ENCODE measurements at places on chromosomes 1 and 21.

DNA sequence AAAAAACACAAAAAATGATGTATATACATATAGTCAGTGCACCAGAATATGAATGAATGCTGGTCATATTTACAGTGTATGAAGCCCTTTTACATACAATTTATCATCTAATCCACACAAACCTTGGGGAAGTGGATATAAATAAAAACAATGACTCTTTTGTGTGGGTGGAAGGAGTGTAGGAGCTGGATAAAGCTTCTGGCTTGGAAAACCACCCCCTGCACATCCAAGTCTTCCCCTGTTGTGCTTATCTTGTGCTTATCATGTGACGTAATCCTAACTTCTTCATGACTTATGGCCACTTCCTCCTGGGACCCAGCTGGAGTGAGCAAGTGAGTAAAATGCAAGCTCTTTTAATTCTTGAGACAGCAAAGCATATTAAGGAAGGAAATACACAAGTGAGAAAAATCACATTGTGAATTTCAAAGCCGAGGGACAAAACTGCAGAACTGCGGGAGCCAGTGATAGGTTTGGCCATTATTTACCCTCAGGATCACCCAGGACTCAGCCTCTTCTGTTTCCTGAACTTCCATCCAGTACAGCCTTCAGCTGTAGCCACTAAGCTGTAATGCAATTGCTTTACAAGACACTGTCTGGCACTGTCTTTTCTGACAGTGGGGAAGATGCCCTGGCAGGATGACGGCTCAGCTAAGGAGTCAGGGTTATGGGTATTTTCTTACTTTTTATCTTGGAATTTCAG, 104.0 kb upstream of the PPM1J start:
- no peak for DNase-seq

DNA sequence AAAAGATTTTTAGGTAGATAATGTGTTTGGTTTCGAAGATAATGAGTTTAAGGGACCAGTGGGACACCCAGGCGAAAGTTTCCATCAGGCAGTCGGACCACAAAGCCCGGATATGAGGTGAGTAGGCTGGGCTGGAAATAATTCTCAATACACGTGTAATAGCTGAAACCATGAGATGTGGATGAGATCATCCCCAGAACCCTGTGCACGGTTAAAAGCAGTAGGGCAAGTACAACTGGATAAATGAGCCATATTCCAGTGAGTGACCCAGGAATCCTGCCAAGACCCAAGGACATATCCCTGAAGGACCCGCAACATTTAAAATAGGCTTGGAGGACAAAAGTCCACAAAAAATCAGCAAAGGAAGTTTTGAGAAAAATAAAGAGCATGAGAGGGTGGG, 21.5 kb upstream of the NHLH2 start:
- no peak for DNase-seq

DNA sequence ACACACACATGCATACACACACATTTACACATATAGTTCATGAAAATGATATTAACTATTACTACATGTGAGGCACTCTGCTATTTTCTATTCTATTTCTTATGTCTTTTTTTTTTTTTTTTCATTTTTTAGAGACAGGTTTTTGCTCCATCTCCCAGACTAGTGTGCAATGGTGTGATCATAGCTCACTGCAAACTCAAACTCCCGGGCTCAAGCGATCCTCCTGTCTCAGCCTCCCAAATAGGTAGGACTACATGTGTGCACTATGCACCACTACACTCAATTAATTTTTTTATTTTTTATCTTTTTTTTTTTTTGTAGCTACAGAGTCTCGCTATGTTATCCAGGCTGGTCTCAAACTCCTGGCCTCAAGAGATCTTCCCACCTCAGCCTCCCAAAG, 48.8 kb upstream of the RAB4A start:
- no peak for DNase-seq

DNA sequence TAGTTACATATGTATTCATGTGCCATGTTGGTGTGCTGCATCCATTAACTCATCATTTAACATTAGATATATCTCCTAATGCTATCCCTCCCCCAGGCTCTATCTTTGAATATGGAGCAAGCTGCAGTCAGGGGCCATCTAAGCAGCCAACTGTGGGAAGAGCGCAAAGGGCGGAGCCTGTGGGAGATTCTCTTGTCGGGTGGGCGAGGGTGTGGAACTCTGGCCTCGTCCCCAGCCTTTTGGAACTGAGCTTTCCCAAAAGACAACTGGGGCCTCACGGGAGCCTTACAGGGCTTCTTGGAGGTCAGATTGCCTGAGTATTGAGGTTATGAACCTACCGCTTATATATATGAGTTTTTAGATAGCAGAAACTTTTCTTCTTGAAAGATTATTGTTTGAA, 117.2 kb downstream of the HHAT start:
- no peak for DNase-seq

GRCh38 chr1:19154876-19155275, 55.2 kb downstream of the UBR4 start:
- DNase-seq = no peak

- DNase-seq = no peak
Observed at GRCh38 chr21:41869771-41870170, 9.4 kb downstream of the PRDM15 start.

- DNase-seq = no peak
Observed at GRCh38 chr1:245686446-245687030, 531.8 kb downstream of the KIF26B start.

DNA sequence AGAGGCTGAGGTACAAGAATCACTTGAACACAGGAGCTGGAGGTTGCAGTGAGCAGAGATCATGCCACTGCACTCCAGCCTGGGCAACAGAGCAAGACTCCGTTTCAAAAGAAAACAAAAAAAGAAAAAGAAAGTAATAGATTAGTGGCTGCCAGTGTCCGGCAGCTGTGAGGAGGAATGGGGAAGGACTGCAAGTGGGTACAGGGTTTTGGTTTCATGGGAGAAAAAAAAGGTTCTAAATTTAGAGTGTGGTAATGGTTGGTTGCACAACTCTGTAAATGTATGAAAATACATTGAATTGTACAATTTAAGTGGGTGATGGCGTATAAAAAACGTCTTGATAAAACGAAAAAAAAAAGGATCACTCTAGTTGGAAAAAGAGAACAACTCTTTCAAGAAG, 6.7 kb downstream of the TAF1A start:
- no peak for DNase-seq

DNA sequence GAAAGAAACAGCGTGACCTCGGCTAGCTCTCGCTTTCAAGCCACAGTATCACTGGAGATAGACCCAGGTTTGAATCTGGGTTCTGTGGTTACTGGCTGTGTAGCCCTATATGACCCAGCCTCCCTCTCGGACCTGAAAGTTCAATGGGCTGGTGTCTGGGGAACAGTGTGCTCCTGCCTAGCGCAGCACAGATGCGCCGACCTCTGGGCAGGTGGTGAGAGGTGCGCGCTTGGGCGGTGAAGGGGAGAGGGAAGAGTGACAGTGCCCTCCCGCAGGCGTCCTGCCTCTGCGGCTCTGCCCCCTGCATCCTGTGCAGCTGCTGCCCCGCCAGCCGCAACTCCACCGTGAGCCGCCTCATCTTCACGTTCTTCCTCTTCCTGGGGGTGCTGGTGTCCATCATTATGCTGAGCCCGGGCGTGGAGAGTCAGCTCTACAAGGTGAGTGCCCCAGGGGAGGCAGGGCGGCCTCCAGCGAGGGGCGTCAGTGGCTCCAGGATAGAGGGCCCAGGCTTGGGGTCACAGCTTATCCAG, 10.5 kb downstream of the SERINC2 start:
- DNase-seq = no peak

GRCh38 chr1:40042341-40042740, 1.8 kb downstream of the CAP1 start:
- DNase-seq = no peak

DNA sequence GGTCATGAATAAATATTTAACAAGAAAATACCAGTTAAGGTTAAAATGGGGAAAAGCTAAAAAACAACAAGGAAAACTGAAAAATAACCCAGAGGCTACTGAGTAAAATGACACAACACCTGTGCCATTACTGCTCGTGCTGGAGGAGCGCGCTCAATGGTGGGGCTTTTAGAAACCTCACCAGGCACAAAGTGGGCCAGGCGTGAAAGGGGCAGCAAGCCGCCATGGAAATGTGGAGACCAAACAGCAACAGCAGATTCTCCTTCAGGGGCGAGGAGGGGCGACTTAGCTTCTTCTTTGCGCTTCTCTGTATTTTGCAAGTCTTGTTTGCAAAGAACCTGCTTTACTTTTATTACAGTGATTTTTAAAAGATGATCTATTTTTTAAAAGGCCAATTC, 18.9 kb upstream of the SPATC1L start:
- no peak for DNase-seq

GRCh38 chr1:74426208-74426937, 86.0 kb downstream of the LRRC53 start:
- no peak for DNase-seq

DNA sequence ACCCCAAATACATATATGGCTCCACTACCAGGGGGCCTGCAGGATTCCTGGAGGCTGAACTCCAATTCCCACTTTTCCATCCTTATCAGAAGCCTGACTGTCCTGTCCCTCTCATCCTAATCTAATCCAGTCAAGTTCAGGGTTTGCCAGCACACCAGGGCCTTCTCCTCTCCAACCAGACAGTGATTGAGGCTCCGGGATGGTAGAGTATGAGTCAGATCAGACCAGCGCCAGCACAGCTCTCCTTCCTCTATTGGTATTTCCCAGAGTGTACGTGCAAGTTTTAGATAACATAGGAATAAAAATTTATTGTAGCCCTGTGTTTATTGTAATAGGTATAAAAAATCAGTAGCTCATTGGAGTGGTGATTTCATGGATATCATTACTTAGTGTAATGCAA, 24.5 kb upstream of the RCSD1 start:
- DNase-seq = no peak

DNA sequence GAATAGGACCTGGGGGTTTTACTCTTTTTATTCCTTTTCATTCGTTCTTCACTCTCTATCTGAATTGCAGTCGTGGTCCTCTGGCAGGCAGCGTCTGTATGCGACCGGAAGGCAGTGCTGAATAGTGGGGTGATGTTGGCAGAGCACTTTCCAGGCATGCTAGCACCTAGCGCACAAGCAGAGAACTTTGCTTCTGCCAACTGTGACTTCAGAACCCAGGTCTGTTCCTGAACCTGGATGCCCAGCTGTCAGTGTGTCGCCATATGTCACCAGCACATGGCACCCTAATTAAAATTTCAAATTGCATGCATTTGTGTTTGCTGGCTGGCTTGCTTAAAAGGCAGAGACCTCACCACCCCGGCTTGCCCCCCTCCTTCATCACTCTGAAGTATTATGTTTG, 116.2 kb downstream of the NFIA start:
- no peak for DNase-seq

DNA sequence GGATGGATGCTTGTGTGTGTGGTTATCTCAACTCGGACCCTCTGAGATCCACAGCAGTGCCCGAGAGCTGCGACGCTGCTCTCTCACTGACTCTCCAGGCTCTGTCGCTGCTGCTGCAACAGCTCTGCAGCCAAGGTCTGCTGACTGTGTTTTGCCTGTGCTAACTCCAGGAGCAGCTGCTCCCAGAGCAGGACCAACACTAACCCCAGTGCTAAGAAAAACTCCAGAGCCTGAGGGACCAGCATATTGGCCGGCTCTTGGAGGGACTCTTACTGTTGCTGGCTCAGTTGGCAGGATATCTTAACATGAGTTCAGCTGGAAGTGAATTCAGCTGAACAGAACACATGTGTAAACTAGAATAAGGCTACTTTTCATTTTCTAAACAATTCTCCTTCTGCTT, 4.4 kb downstream of the LCE2C start:
- no peak for DNase-seq
